ENCODE measurements at places on chromosomes 3 and 15.

DNA sequence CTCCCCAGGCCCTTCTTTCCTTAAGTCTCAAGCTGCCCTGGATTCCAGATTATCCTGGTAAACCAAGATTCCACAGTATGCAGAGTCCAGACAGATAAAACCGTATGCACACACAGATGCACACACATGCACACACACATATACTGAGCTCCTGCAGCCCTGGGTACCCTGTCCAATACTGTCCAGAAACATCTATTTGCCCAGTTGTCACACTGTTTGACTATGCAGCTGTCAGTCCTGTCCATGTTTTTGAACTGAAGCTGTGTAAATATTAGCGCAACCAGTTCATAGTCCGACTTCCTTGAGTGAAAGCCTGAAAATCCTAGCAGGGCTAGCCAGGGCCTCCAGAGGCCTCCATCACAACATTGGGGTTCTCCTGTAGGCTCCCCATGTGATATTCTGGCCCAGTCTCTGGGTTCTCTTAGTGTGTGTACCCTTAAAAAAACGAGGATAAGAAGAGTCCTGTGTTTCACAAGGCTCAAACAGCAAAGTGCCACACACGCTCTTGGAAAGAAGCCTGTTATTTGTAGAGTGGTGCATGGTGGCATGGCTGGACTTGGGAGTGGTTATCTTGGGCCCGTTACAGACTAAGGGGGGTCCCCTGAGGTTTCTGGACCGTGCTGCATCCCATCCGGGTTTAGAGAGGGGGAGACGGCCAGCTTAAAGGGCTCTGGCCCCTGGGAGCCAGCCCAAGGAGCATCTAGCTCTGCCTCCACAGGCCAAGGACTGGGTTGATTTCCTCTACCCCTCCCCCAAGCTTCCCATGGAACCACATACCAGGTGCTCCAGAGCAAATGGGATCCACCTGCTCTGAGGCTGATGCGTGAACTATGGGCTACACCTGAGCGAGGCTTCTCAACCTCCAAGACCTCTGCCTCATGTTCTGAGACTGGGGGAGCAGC is 108.3 kb downstream of the IQSEC1 start:
- no peak for DNase-seq

DNA sequence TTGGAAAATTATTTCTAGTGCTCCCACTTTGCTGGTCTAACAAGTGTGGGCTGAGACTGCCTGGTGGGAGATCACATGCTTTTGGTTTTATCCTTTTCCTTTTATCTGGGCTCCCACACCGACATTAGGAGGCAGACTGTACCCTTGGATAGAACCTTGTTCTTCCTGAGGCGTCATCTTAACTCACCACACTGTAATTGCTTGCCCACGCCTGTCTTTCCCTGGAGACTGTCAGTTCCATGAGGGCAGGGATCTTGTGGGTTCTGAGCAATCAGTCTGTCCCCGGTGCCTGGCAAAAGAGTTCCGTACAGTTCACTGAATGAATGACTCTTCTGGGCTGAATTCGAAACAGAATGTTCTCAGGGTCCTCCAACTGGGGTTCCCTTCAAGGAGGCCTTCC is 124.6 kb upstream of the ABHD17C start:
- no peak for DNase-seq

GRCh38 chr3:127370906-127371305 is 83.1 kb upstream of the PRR20G start:
- DNase-seq, result no peak

DNA sequence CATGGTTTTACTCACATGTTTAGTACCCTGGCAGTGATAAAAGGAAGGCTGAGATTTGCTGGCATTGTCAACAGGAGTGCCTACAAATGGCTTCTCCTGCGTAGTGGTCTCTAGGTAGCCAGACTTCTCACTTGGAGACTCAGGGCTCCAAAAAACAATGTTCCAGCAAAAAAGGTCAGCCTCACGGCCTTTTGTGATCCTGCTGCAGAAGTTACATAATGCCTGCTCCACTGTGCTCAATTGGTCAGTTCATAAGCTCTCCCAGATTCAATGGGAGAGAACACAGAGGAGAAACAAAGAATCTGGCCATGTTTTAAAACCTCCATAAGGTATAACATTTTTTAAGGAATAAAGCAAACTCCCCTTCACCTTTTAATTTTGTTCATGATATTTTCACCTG is 76.1 kb upstream of the CMSS1 start:
- no peak for DNase-seq

- DNase-seq, result no peak
These were observed 38.7 kb upstream of the FBN1 start for GRCh38 chr15:48683991-48684765.
